ENCODE measurements at places on chromosomes 7 and 10. TPM values are rescaled to one million over a fixed set of nuclear protein-coding genes. Genes with fewer than 3 reads are reported as not detected.
A peak's percentile ranks its signal among the peaks of the same experiment; 100 is the strongest.

DNA sequence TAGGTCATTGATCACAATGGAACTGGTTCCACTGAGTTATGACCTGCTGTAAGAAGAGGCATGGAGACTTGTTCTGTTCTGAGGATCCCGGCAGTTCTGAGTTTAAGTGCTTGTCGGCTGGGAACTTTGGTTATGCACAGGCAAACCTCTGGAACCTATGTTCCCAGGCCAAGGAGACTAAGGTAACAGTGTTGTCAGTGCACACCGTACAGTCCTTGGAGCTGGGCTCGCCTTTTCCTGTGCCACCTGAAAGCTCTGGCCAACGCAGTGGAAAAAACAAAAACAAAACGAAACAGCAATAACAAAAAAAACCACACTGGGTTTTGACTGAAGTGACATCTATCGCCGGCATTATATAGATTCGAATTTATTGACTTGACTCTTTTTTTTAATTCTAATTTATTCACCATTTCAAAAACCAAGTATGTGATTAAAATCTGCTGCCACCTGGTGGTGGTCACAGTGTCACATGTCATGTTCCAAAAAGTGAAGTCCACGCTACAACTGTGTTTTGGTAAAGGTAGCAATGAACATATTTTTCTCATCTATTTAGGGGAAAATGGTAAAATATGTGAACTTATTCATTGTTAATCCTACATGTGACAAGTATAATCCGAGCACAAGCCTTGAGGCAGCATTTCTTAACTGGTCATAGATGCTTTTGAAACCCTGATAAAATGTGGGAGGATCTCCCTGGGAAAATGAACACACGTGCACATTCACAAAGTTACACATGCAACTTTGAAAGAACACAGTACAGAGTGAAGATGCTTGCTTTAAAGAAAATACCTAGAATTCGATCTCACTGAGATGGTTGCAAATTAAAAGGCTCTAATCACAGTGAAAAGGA lies 113.8 kb upstream of the PPP2R2D start:
- peak; percentile 17 for DNase-seq
- H3K4me1 ChIP-seq: no peaks in the 10 kb centered on the region
- H3K27me3 ChIP-seq: no peaks in the 10 kb centered on the region
- no peak overlapping the region for H3K4me3 ChIP-seq
- H3K36me3 ChIP-seq: no peaks in the 10 kb centered on the region
- no peak overlapping the region for H3K27ac ChIP-seq

DNA sequence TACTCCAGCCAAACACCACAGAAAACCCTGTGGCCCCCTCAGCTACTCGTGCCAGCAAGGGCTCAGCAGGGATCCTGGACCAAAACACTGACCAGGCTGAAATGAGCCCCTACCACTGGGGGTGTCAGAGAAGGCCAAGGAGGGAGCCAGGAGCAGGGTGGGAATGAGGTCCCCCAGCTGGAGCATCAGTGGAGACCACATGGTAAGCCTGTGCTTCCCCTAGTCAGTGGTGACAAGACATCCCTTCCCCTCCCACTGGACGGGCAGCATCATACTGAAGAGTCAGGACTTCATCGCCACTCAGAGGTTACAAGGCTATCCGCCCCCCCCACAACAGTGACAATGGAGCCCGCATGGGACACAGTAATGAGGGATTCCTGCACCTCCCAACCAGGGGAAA lies 99.6 kb downstream of the LHPP start:
- DNase-seq: no peak
- no peak overlapping the region for H3K27ac ChIP-seq
- no peaks in the 10 kb centered on the region for H3K36me3 ChIP-seq

DNA sequence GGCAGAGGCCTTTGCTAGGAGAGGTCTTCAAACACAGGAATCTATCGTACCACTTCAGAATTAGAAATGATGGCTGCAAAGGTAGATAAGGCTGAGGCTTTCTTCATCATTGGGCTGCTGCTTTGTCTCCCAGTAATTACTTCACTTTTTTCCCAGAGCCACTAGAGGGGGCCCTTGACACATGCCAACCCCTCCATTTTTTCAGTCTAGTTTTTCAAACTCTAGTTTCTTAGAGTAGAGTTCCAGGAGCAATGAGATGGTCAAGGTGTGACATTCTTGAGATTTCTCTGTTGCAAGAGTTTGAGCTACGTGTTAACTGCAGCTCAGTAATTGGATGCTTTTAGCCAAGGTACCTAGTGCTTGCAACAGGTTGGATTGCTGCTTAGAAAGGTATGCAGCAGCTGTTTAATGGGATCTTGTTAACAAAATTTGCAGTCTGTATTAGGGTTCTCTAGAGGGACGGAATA lies 33.8 kb upstream of the RBM20 start:
- no peak overlapping the region for H3K27ac ChIP-seq
- H3K36me3 ChIP-seq: peaks cover 5% of the 10 kb centered on the region

DNA sequence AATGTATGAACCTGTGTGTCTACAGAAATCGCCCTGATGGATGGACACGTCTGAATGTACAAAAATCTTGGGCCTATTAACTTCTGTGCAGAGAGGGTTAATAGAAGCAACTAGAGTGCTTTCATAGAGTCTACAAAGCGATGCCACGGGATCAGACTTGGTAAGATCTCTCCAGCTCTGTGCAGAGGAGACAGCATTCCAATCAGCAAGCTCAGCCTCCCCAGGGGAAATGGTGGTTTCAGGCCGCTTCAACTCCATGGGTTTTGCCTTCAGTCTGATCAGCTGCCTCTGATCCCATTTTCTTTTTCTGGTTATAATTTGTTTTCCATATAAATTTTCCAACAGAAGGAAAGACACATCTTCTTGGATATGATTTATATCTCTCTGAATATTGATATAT lies 35.1 kb upstream of the COBL start:
- no peaks in the 10 kb centered on the region for H3K36me3 ChIP-seq
- no peak overlapping the region for H3K4me3 ChIP-seq
- H3K4me1 ChIP-seq: no peaks in the 10 kb centered on the region
- no peak overlapping the region for H3K27ac ChIP-seq
- H3K27me3 ChIP-seq: no peaks in the 10 kb centered on the region

- no peak overlapping the region for H3K27ac ChIP-seq
- peaks cover 22% of the 10 kb centered on the region for H3K27me3 ChIP-seq
- no peaks in the 10 kb centered on the region for H3K4me1 ChIP-seq
- H3K36me3 ChIP-seq: no peaks in the 10 kb centered on the region
Observed at GRCh38 chr10:69517271-69517848, 55.9 kb downstream of the NEUROG3 start.

DNA sequence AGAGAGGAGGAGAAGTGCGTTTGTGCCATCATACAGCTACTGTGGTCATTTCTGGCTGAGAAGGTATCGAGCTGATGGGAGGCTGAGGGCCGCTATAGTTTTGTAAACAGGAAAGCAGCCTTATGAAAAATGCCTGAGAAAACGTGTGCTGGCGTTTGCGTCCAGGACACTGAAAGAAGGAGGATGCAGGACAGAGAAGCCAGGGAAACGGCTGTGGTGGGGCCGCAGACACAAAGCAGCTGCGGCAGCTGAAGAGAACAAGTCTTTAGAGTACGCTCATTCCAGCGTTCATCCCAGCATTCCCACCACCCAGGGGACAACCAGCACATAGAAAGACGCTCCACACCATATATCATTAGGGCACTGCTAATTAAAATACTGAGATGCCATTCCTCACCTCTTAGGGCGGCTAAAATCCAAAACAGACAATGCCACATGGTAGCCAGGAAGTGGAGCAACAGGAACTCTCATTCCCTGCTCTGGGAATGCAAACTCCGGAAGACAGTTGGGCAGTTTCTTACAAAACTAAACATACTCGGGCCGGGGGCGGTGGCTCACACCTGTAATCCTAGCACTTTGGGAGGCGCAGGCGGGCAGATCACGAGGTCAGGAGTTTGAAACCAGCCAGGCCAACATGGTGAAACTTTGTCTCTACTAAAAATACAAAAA lies 18.4 kb downstream of the GNA12 start:
- H3K4me3 ChIP-seq: no peak overlapping the region
- H3K27ac ChIP-seq: peak overlapping the region; percentile 59
- peaks cover 54% of the 10 kb centered on the region for H3K4me1 ChIP-seq
- DNase-seq: peak; percentile 35
- peaks cover 2% of the 10 kb centered on the region for H3K36me3 ChIP-seq
- H3K27me3 ChIP-seq: no peaks in the 10 kb centered on the region

GRCh38 chr7:20545016-20545415 lies 70.5 kb upstream of the ABCB5 start:
- H3K4me1 ChIP-seq: no peaks in the 10 kb centered on the region
- DNase-seq: no peak
- no peaks in the 10 kb centered on the region for H3K36me3 ChIP-seq
- H3K4me3 ChIP-seq: no peak overlapping the region
- H3K27ac ChIP-seq: no peak overlapping the region

DNA sequence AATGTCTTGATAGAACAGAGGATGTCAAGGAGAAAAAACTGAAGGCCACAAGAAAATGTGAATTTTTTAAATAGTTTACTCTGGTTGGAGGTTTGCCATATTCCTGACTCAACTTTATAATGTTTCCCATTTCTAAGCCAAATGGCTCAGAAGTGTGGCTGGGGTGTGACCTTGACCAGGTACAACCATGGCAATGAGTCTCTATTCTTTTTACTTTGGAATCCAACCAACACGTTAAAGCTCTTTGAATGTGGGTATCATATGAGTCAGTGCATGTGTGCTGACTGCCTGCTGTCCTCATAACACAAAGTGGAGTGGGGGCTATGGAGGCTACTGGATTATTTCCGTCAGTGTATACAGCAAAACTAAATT lies 33.5 kb upstream of the DLD start:
- H3K4me3 ChIP-seq: no peak overlapping the region
- H3K36me3 ChIP-seq: no peaks in the 10 kb centered on the region
- H3K4me1 ChIP-seq: no peaks in the 10 kb centered on the region
- DNase-seq: peak; percentile 33

NACAD gene
- 0.56 TPM for total RNA-seq

SLC26A3 gene
- not detected for total RNA-seq

DNA sequence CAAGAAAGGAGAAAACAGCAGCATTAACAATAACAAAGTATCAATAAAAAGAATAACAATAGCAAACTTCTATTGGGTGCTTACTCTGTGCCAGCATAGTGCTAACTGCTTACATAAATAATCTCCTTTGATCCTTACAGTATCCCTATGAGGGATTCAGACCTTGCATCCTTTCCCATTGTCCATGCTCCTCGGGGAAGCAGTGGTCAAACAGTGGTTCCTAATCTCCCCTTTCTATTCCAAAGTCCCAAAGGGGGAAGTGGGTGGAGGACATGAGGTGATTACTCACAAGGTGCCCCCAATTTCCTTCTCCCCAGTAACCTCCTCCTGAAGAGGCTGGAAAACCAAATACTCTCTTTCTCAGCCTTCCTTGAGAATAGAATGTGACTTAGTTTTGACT lies 22.0 kb upstream of the MSMB start:
- H3K4me1 ChIP-seq: peaks cover 3% of the 10 kb centered on the region
- H3K36me3 ChIP-seq: no peaks in the 10 kb centered on the region
- peaks cover 3% of the 10 kb centered on the region for H3K27me3 ChIP-seq
- no peak overlapping the region for H3K4me3 ChIP-seq
- DNase-seq: no peak

- no peak overlapping the region for H3K4me3 ChIP-seq
- peaks cover 4% of the 10 kb centered on the region for H3K4me1 ChIP-seq
Observed at GRCh38 chr7:105480931-105481330, 41.1 kb downstream of the PUS7 start.

Measured in IMR-90 (cell line).